ENCODE measurements at places on chromosomes 3 and 15. TPM values are rescaled to one million over a fixed set of nuclear protein-coding genes. Genes with fewer than 3 reads are reported as not detected.

DNA sequence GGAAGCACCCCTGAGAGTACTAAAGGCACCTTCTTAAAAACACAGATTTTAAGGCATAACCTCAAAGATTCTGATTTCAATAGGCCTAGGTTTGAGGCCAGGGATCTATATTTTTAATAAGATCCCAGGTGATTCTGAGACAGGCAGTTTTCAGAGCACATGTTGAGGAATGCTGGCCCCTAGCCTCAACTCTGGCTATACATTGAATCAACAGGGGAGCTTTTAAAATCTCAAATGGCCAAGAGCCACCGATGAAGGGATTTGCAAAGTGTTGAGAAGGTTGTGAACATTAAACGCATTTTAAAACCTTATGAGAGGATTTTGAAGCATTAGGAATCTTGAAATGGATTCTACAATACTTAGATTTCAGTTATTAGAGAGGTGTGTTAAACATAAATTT lies 268.8 kb upstream of the ARHGEF26 start:
- no peaks in the 10 kb centered on the region for H3K4me1 ChIP-seq
- no peak for DNase-seq
- no peak overlapping the region for H3K4me3 ChIP-seq

GRCh38 chr15:47289656-47290055 lies 427.6 kb upstream of the SEMA6D start:
- no peaks in the 10 kb centered on the region for H3K36me3 ChIP-seq
- no peak for DNase-seq
- H3K27ac ChIP-seq, result no peak overlapping the region
- H3K4me3 ChIP-seq, result no peak overlapping the region
- H3K27me3 ChIP-seq, result peaks cover 4% of the 10 kb centered on the region

DNA sequence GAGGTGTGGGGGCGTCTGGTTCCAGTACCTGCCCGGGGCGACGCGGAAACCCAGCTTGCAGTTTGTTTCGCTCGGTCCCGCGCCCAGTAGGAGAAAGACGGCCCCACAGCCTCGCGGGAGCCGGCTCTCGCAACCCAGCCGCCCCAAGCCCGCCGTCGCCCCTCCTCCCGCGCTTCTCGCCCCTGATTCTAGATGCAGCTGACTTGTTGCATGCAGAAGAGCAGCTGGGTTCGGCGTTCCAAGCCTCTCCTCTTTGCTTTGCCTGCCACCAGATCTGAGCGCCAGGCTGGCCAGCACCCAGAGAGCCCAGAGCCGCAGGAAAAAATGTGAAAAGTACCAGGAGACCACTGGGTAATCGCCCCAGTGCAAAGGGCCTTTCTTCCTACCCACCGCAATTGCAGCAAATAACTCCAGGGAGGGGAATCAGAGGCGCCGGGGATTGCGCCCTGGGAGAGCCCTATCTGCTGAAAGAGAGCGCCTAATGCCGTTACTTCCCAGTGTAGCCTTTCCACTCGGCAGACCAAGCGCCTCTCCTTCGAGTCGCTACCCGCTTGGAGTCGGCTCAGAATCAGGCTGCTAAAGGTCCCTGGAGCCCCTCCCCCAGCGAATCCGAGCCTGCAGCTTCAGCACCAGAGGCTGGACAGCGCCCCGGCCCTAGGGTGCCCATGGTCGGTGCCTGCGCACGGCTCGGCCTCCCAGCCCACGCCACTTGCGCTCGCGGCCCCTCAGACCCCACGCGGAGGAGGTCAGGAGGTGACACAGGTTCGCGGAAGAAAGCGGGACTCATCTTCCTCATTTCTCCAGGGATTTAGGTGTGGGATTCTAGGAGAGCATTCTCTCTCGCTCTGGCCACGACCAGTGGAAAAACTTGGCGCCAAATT lies 15.7 kb upstream of the AEN start:
- H3K4me3 ChIP-seq, result no peak overlapping the region
- no peak overlapping the region for H3K27ac ChIP-seq
- peaks cover 59% of the 10 kb centered on the region for H3K27me3 ChIP-seq
- peak; percentile 73 for DNase-seq
- H3K36me3 ChIP-seq, result peaks cover 1% of the 10 kb centered on the region
- peaks cover 18% of the 10 kb centered on the region for H3K4me1 ChIP-seq

GRCh38 chr3:192812743-192813383 lies 85.5 kb upstream of the FGF12 start:
- DNase-seq, result peak; percentile 55
- H3K4me1 ChIP-seq, result peaks cover 16% of the 10 kb centered on the region
- no peaks in the 10 kb centered on the region for H3K36me3 ChIP-seq

DNA sequence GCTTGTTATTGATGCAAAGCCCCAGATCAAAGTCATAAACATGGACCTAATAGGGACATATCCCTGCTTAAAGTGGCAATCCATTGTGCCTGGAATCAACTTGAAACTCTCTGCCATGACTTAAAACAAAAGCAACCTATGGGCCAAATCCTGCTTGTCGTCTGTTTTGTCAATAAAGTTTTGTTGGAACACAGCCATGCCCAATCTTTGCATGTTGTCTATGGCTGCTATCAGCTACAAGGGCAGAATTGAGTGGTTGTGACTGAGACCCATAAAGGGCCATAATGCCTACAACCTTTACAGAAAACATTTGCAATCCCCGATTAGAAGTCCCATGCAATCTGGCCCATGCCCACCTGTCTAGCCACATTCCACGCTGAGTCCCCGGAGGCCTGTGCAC lies 235.4 kb downstream of the PLCL2 start:
- no peak overlapping the region for H3K4me3 ChIP-seq
- DNase-seq, result no peak
- no peak overlapping the region for H3K27ac ChIP-seq
- no peaks in the 10 kb centered on the region for H3K27me3 ChIP-seq
- H3K4me1 ChIP-seq, result no peaks in the 10 kb centered on the region

- peaks cover 51% of the 10 kb centered on the region for H3K4me1 ChIP-seq
- peaks cover 55% of the 10 kb centered on the region for H3K36me3 ChIP-seq
- peak overlapping the region; percentile 81 for H3K27ac ChIP-seq
- DNase-seq, result no peak
These were observed 11.3 kb downstream of the CSRNP1 start for GRCh38 chr3:39142067-39142466.

GRCh38 chr3:107216711-107217110 lies 160.5 kb upstream of the CCDC54 start:
- DNase-seq, result no peak
- H3K27ac ChIP-seq, result no peak overlapping the region
- H3K36me3 ChIP-seq, result no peaks in the 10 kb centered on the region
- H3K4me1 ChIP-seq, result peaks cover 3% of the 10 kb centered on the region
- H3K27me3 ChIP-seq, result peaks cover 2% of the 10 kb centered on the region

Gene THAP10
- total RNA-seq, result not detected

Gene ANKRD34C
- not detected for total RNA-seq

Gene APPL1
- total RNA-seq, result 30.8 TPM

Gene OSTN
- not detected for total RNA-seq

Gene SCAANT1
- not detected for total RNA-seq

Gene PCOLCE2
- 0.64 TPM for total RNA-seq

Gene CAPN3
- total RNA-seq, result 0.83 TPM

Gene SLC22A14
- total RNA-seq, result not detected

Gene SMAD3
- total RNA-seq, result 39.2 TPM
